ENCODE measurements at places on chromosomes 4 and X.

GRCh38 chr4:166312166-166312565 is 439.1 kb downstream of the TLL1 start:
- DNase-seq: no peak

GRCh38 chr4:69731847-69732246 is 28.6 kb downstream of the SULT1B1 start:
- DNase-seq: no peak

DNA sequence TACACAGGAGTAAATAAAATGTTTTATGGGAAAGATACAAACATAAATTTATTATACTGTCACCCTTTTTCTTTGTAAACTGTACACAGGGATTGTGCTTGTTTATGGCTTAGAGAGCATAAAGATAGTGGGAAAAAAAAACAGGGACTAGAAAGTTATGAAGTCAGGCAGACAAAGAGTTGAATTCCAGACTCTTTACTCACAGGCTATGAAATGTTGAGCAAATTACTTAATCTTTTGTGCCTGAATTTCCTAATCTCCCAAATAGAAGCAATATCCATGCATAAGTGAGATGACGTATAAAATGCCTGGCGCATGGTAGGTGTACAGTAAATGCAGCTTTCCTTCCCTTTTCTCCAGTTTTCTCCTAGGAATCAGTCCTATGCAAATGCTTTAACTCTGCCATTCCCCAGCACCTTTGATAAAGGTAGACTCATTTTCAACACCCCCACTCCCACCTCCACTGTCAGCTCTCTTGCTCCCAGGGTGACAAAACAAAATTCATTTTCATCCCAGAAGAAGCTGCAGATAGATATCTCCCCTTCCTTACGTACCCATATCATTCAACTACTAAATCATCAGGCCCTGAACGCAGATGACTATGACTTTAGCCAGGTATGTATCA is 44.5 kb upstream of the BTC start:
- DNase-seq: no peak

DNA sequence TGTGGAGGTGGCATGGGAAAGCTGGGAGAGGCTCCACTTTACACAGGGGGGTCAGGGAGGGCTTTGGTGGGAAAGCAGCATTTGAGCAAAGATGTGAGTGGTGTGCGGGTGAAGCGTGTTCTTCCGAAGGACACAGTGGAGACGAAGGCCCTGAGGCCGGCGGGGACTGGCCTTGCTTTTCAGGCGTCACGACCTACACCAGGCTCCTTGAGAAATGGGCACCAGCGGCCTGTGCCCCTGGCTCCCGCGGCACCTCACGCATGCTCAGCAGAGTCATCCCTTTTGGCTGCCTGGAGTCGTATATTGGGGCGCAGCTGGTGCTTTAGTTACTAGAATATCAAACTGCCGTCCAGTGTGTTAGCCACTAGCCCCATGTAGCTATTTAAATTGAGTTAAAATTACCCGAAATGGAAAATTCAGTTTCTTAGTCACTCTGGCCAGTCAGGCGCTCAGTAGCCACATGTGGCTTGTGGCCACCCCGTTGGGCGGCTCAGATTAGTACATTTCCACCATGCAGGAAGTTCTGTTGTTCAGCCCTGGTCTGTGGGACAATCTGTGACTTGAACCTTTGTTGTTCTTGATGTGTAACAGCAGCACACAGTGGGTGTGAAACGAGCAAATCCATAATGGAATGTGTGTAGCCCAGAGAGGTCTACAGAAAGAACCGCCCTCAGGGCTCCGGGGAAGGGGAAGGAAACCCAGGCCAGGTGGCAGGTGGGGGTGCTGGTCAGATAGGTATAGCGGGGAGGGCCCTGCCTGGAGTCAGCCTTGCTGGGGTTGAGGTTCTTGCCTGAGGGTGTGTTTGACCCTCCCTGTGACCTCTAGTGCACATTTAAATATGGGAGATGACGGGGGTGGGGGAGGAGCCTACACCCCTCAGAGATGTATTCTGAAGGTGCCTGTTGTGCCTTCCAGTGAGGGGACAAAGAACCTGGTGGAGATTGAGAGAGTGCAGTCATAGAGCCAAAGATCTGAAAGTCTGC is 30.4 kb downstream of the TBC1D14 start:
- DNase-seq: no peak

DNA sequence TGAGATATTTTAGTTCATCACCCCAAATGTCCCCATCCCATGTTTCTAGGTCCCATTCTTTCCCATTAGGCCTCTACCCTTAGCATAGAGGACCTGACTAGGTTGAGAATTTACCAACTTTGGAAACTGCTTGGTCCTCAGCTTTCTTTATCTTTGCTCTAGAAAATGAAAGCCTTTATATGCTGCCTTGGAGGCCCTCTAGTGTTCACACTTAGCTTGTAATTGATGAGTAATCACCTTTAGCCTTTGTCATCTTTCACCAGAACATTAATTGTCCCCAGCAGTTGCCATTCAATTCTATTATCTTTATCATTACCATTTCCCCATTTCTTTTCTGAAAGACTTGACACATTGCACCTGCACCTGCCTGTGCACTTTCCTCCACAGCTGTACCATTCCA is 589.2 kb upstream of the NR3C2 start:
- no peak for DNase-seq

GRCh38 chr4:105236202-105236915 is 89.7 kb downstream of the TET2 start:
- no peak for DNase-seq

DNA sequence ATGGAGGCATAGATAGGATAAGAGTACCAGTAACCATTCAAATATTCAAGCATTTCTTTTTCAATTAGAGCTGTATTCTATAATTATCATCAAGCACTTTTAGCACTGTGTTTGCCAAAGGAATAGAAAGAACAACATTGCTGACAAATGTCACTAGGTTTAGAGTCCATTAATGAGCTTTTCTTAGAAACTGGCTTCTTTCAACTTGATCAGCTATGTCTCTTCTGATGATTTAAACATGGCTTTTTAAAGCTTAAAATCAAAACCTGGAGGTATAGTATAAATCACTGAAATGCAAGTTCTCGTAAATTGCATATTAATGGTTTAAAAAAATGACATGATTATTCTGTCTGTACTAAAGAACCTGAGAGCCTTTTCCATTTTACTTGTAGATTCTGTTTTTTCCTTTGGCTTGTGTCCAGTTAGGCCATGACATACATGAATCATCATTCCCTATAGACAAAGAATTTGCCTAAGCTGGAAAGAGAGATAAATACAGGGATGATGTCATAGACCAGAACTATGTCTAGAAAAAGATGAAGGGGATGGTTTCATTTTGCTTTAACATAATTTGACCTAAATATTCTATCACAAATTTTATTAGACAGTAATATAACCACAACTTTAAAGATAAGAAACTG is 340.1 kb upstream of the CTSO start:
- DNase-seq: no peak

- no peak for DNase-seq
Measured at GRCh38 chr4:138672393-138672976, 343.1 kb upstream of the NOCT start.

GRCh38 chr4:184763150-184763780 is 29.4 kb upstream of the CENPU start:
- no peak for DNase-seq

GRCh38 chr4:600166-600565 is 24.1 kb upstream of the TMEM271 start:
- no peak for DNase-seq

- no peak for DNase-seq
Measured at GRCh38 chr4:64121803-64122202, 287.4 kb downstream of the TECRL start.

DNA sequence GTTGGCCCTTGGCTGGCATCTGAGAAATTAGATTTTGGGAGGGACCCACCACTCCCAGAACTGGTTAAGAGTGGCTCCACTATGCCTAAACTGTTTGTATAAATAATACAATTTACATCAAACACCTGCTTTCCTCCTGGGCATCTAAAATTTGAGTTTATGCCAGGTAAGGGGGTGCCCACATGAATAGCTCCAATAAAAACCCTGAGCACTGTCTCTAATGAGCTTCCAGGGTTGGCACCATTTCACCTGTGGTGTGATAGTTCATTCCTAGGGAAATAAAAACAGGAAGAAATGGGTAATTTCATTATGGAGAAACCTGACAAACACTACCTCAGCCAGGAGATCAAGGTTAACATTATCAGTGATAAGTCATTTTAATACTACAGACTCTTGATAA is 119.7 kb downstream of the FRYL start:
- no peak for DNase-seq

GRCh38 chr4:173538148-173538908 is 8.3 kb upstream of the HAND2 start:
- DNase-seq: peak; percentile 46

- no peak for DNase-seq
Measured at GRCh38 chr4:108168160-108168670, 517 bp downstream of the LEF1 start.

DNA sequence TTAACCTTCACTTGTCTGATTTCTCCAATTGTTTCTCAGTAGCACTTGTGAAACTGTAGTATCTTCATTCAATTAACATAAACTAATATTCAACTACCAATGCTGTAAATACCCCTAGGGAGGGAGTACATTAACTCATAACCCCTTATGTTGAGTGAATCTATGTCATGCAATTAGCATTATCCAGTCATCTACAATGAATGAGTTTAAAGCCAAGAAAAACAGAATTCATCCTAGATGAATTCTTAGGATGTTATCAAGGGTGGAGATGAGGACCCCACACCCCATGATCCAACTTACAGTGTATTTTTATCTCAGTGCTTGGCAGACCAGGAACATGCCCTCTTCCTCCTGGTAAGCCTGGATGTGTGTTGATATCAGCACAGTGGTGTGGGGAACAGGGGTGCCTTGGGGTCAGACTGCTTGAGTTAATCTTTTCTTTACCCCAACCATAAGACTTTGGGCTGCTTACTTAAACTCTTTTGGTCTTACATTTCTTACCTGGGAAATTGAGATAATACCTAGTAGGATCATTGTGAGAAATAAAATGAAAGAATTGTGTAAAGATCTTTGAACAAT is 62.1 kb upstream of the SCOC start:
- no peak for DNase-seq

DNA sequence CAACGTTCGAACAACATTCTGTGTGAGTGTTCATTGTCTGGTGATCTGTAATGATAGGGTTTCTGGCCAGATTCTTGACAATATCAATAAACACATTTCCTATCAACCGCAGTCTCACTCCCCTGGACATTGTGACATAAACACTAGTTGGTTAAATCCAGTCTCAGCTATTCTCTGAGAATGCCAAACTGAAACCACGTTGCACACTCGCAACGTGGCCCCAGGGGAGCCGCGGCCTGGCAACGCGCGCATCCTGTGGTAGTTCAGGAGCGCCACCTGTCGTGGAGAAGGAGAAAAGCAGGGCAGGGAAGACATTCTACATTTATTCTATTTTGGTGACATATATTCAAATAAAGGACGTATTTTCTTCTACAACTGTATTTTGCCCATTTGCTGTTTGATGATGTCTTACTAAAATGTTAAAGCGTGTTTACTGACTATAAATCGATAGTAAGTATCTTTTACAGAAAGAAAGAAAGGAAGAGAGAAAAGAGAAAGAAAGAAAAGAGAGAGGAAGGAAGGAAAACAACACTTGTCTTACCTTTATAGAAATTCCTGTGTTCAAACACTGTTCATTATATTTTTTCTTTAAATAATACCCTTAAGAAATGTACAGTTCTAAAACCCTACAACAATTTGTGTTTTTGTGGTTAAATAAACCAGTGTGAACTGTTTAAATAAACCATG is 738.3 kb upstream of the FRG1 start:
- DNase-seq: no peak

- DNase-seq: no peak
Measured at GRCh38 chr4:38049545-38050170, 89.5 kb downstream of the PTTG2 start.

- DNase-seq: no peak
Measured at GRCh38 chrX:44503560-44503959, 39.1 kb downstream of the FUNDC1 start.

DNA sequence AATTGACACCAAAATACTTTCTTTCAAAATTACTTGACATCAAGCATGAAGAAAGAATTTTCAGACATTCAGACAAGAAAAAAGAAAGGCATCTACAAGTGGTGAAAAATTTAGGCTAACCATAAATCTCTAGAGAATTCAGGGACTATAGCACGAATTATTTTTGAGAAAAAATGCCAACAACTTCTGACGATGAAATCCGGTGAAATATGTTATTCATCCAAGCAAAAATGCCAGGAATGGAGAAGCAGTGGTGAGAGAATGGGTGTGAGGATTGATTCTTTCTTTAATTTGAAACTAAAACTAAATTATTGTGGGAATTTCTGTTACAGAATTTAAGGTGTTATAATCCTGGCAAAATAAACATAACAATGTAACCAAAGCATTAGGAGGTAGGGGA is 69.4 kb upstream of the SORBS2 start:
- DNase-seq: no peak
